RPMI7951 (cell line): ENCODE measurements at places on chromosomes 1 and 21. TPM values are rescaled to one million over a fixed set of nuclear protein-coding genes. Genes with fewer than 3 reads are reported as not detected.

L1TD1 gene
- not detected in 2 replicates for total RNA-seq

EDN2 gene
- total RNA-seq = not detected in 2 replicates

DNA sequence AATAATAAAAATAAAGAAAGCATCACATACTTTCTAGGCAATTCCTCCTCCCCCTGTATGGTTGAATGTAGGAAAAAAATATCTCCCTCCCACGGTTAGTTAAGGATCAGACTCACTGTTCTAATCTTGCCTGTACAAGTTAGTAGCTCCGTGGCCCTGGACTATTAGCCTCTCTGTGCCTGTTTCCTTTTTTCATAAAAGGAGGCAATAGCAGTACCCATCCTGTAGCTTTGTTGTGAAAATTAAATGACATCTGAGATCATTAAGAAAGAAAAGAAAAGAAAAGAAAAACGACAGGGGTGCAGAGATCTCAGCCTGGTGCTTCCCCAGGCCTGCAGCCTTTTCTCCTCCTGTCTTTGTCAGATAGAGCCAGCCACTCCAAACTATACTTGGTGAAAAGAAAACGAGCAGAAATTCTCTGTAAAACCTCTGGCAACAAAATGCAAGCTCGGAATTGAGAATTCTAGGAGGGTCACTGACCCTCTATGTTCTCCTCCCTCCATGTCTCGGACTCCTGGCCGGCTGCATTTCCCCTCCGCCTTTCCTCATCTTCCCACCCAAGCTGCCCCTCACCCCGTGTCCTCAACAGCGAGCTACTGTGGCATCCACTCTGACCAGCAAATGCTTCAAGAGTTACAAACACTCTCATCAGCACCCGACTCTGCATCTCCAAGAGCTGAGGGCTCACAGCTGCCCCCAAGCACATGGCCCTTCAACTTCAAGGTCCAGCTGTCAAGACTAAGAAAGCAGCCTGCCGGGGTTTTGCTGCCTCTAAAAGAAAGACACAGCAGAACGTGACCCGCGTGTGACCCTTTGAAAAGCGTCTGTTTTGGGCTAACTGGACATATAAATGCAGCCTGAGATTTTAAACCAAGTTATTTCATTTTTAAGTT is 13.6 kb downstream of the RIPK4 start:
- no peak for DNase-seq

DNA sequence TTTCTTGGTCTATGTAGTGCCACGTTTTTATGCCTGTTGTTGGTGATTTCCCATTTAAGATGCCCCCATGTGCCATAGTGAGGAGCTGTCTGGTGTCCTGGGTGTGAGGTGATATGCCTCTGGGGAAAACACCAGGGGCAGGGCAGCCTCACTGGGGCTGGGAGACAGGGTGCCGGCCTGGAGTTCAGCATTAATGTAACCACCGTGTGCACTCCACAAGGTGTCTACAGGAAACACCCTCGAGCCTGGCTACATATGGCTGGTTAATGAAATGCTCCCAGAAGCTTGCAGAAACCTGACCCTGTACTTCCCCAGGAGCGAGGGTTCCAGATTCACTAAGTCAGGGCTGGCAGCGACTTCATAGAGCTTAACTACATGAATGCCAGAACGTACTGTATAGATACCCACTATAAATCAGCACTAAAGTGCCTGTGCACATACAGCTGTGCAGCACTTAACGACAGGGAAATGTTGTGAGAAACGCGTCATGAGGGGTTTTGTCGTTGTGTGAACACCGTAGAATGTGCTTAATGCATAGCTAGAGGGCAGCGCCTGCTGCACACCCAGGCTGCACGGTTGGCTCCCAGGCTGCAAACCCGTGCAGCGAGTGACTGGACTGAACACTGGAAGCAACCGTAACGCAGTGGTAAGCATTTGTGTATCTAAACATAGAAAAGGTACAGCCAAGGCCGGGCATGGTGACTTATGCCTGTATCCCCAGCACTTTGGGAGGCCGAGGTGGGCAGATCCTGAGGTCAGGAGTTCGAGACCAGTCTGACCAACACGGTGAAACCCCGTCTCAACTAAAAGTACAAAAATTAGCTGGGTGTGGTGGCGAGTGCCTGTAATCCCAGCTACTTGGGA is 10.4 kb downstream of the TFF2 start:
- DNase-seq = no peak

DNA sequence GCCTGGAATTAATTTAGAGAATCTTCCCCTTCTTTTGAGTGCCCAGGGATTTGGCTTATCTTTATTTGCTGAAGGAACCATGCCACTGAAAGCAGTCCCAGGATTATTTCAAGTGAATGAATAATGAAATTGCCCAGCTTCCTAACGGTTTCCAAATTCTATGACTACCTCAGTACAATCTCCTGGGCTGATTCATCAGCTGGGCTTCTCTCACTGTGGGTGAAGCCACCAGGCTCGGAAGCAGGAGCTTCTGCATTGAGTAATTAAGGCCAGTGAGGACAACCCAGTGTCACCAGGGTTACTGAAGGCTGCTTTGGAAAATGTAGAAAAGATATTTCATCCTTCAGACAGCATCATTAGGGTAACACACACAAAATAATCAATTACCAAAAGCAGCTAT is 169.8 kb downstream of the DAB1 start:
- DNase-seq = no peak

DNA sequence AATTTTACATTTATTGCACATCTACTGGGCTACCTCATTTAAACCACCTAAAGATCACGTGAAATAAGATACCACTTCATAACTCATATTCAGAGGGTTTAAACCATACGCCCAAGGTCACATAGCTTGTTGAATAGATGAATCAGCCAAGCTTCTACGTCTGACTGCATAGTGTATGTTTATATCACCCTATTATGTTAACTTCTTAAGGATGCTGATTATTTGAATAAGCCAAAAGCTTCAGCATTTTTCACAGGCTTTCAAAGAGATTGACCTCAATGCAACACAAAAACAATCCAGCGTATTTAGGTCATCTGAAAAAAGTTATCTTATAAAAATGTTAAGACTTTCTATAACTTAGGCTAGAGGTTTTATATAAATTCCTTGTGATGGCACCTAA is 373.8 kb downstream of the TGFB2 start:
- DNase-seq = no peak

DNA sequence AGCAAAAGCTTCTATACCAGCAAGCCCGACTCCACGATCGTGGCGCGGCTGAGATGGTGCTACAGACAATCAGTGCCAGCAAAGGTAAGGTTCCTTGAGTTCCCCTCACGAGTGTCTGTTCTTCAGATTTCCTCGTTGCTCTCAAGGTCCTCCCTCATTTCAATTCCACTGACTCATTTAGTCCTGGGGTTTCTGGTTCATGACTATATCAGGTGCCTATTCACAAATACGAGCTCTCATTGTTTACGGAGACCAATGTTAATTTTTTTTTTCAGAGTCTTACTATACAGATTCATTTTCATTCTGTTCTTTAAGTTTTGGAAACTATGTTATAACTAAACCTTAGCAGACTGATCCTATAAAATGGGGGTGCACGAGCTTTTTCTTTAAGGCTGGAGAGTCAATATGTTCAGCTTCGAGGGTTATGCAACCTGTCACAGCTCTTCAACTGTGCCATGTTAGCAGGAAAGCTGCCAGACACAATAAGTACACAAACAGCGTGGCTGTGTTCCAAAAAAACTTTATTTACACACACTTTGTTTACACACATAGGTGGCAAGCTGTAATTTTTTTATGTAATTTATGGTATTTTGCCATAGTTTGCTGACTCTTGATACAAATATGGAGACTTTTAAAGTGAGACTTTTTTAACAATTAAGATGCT is 134.3 kb downstream of the ZP4 start:
- DNase-seq = no peak

GRCh38 chr1:82728206-82728605 is 927.5 kb downstream of the ADGRL2 start:
- no peak for DNase-seq
